ENCODE measurements at places on chromosomes 7 and 10.

DNA sequence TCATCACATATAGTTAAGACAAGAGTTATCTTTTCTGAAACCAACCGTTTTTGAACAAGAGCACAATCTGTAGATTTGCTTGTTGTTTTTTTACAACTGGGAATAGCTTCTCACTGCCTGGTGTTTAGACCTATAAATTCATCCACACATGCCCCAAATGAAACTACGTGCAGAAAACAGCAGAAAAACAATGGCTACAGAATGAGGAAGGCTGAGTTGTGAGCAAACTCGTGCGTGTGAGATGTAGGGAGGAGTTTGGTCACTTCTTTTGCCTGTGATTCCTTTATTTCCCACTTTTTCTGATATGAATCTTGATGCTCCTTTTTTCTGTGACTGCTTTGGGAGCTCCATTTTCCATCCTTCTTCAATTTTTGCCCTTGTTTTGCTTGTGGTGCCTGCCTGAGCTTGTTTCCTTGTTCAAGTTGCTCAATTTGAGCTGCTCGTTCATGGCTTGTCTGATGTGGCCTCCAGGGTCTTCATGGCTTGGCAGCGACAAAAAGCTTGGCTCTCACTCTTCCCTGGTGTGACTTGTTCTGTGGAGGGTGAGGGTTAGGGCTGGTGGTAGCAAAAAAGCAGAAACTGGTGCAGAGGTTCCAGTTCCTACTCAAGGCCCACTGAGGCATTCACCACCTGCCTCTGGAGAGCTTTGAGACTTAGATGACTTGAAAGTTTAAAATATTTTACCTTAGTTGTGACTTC lies 76.9 kb downstream of the ZNF365 start:
- DNase-seq: no peak

GRCh38 chr10:46247808-46248569 lies 38.8 kb upstream of the ANTXRL start:
- no peak for DNase-seq

- no peak for DNase-seq
Measured at GRCh38 chr10:8350250-8350967, 295.9 kb downstream of the GATA3 start.

DNA sequence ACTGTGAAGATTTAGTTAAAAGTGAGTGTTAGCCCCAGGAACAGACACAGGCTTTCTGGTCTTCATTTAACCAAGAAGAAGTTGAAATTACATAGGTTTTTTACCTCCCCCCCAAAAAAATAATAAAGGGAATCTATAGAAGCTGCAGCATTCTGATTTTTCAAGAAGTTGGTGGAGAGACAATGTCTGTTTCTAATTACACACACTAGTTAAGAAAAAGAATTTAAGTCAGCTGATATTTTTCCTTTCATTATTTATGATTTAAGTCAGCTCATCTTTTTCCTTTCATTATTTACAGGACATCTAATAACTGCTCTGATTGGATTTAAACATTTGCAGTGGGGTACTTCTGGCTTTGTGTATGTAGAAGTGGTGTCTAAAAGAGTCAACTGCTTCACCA lies 201.4 kb upstream of the NRP1 start:
- no peak for DNase-seq

- DNase-seq: no peak
Measured at GRCh38 chr7:47091141-47091540, 490.8 kb downstream of the TNS3 start.

GRCh38 chr10:79386637-79387465 lies 39.6 kb downstream of the PPIF start:
- DNase-seq: no peak

DNA sequence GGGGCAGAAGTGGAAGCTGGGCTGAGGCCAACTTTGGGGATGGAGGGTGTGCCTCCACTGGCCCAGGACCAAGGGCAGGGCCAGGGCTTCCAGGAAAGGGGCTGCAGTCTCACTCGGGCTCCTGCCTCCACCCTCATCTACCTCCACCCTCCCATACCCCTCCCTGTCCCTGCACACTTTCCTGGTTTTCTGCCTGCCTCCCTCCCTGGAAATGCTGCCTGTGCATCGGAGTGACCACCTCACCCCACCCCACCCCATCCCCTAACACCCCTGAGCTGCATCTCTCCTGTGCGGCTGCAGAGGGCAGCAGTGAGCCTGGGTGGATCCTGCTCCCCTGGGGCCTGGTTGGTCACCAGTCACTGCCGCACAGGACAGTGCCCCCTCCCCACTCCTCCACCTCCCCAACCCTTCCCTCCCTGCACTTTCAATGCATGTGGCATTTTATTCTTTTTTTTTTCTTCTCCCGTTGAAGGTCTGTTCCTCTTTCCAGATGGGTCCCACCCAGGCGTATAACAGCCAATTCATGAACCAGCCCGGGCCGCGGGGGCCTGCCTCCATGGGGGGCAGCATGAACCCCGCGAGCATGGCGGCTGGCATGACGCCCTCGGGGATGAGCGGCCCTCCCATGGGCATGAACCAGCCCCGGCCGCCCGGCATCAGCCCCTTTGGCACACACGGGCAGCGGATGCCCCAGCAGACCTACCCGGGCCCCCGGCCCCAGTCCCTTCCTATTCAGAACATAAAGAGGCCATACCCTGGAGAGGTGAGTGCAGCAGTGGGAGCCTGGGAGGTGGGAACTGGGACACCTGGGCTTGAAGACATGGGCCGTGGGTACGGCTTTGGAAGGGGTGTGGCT lies 54.1 kb upstream of the PPIF start:
- peak; percentile 58 for DNase-seq

- DNase-seq: no peak
Measured at GRCh38 chr10:123576706-123577105, 89.4 kb upstream of the GPR26 start.

DNA sequence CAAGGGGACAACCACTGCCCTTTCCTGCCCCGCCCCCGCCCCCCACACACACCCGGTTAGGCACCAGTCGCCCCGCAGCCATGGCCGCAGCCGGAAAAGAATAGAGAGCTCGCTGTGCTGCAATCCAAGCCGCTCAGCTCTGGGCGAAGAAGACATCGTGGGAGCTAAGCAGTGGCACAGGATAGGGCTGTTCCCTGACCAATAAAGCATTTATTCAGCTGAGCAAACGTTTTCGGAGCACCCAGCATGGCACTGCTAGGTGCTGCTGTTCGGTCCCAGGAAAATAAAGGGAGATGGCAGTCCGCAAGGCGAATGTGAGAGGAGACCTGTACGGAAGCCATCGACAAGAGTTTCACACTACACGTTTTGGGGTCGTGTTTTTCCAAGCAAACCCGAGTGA lies 18.3 kb downstream of the SKIDA1 start:
- no peak for DNase-seq

- DNase-seq: no peak
Measured at GRCh38 chr7:130918129-130919052, 184.4 kb upstream of the KLF14 start.

DNA sequence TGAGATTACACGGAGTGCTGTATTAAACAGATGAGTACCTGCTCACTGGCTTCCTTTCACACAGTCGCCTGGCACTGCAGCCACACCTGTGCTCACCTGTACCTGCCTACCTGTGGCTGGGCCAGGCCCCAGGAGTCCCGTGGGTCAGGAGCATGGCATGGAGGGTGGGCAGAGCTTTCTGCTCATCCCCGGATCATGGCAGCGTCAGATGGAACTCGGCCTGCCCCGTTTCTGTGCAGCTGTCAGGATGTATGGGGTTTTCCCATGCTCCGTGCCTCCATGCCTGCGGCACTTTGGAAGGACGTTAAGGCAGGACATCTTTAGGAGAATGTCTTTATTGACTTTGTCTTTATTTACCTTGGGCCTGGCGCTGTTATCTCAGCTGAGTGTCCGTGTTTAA lies 112.2 kb downstream of the MGMT start:
- no peak for DNase-seq

- DNase-seq: peak; percentile 27
Measured at GRCh38 chr7:113289140-113289740, 170.9 kb upstream of the SMIM30 start.

- no peak for DNase-seq
Measured at GRCh38 chr10:75378379-75378778, 23.2 kb downstream of the ZNF503 start.

DNA sequence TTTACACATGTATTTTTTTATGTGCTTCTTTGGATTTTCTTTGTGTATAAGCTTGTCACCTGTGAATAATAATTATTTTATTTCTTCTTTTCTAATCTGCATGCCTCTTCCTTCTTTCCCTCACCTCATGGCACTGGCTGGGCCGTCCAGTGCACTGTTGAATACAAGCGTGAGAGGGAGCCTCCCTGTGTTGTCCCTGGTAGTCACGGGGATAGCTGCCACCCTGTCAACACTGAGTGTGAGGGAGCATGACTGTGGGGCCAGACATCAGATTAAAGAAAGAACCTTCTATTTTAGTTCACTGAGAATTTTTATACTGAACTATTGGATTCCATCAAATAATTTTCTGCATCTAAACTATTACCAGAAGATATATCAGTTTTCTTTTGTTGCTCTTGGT lies 187.9 kb downstream of the CDC14C start:
- DNase-seq: no peak

DNA sequence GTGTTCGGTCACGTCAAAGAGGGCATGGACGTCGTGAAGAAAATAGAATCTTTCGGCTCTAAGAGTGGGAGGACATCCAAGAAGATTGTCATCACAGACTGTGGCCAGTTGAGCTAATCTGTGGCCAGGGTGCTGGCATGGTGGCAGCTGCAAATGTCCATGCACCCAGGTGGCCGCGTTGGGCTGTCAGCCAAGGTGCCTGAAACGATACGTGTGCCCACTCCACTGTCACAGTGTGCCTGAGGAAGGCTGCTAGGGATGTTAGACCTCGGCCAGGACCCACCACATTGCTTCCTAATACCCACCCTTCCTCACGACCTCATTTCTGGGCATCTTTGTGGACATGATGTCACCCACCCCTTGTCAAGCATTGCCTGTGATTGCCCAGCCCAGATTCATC lies 6.5 kb downstream of the PPIF start:
- no peak for DNase-seq

- DNase-seq: no peak
Measured at GRCh38 chr7:43302773-43303460, 190.5 kb downstream of the HECW1 start.

GRCh38 chr10:85926986-85927385 lies 439.6 kb downstream of the GRID1 start:
- no peak for DNase-seq

DNA sequence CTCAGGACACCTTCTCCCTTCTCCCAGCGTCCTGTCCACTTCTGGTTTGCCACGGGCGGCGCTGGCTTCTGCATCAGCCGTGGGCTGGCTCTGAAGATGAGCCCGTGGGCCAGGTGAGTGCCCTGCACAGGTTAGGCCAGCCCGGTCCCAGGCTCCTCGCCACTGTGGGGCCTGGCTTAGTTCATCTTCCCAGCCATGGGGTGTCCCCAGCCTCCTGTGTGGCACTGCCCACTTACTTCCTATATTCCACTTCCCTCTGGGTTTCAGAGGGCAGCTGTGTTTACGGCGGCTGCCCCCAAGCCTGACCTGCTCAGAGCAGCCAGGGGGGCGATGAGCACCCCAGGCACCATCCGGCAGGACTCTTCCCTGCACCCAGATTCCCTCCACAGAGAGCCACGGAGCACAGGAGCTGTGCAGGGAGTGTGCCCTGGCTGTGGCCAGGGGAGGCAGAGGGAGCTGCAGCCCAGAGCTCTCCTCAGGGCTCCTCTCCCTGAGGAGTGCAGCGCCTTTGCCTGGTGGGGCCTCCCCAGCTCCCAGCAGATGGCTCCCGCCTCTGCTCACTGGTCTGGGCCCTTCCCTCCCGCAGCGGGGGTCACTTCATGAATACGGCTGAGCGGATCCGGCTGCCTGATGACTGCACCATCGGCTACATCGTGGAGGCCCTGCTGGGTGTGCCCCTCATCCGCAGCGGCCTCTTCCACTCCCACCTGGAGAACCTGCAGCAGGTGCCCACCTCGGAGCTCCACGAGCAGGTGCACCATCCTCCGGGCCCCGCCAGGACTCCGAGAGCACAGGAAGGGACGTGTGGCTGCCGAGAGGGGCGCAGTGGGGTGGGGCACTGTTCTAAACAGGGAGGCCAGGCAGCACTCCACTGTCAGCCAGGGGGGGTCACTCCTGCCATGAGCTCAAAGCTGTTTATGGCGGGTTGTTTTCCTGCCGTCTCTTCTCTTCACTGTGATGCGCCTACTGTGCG lies 6.4 kb downstream of the LFNG start:
- no peak for DNase-seq

DNA sequence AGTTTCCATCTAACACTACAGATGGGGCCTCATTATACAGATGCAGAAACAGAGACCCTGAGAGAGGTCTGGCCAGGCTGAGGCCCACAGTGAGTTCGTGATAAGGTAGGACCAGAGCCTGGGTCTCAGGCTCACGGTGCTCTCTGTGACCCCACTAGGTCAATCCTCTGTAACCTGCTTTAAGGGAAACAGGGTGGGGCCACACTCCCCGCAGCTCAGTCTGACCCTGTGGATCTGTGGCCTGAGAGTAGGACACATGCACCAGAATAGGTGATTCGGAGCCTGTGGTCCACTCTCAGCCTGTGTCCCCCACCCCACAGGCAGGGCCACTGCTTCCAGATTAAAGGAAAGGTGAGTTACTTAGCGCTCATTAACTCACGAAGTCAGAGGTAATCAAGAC lies 137.8 kb upstream of the FAM20C start:
- no peak for DNase-seq

- DNase-seq: no peak
Measured at GRCh38 chr7:129008645-129009414, 46.1 kb downstream of the TNPO3 start.

DNA sequence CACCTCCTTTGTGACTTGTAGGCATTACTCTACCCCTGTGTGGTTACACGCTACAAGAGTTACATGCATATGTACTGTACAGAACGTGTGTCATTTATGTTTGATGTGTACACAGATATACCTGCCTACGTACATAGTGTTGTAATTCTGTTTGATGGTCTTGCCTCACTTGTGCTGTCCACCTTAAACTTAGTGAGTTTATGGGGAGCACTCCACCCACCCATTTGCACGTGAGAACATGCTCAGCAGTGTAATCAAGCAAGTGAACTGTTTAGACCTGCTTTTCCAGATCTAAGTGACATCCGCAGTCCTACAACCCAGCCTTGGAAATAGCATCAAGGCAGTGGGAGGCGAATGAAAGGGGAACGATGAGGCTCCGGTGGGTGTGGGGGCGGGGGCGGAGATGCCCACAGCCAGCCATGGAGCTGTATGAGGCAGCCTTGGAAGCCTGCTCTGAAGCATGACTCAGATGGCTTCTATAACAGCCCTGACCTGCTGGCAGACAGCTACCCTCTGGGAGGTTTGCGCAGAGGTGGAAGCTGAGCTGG lies 52.1 kb downstream of the SUFU start:
- peak; percentile 56 for DNase-seq

Measured in urothelium cell line (cell line).